ENCODE measurements at places on chromosomes 11 and 22.

GRCh38 chr11:86181379-86181778 lies 63.2 kb upstream of the EED start:
- no peak for DNase-seq

GRCh38 chr11:102276783-102277182 lies 40.5 kb upstream of the BIRC3 start:
- no peak for DNase-seq

GRCh38 chr11:113876798-113877669 lies 1.7 kb upstream of the USP28 start:
- no peak for DNase-seq

- DNase-seq = no peak
Measured at GRCh38 chr11:128893578-128894285, 2.6 kb downstream of the KCNJ5 start.

DNA sequence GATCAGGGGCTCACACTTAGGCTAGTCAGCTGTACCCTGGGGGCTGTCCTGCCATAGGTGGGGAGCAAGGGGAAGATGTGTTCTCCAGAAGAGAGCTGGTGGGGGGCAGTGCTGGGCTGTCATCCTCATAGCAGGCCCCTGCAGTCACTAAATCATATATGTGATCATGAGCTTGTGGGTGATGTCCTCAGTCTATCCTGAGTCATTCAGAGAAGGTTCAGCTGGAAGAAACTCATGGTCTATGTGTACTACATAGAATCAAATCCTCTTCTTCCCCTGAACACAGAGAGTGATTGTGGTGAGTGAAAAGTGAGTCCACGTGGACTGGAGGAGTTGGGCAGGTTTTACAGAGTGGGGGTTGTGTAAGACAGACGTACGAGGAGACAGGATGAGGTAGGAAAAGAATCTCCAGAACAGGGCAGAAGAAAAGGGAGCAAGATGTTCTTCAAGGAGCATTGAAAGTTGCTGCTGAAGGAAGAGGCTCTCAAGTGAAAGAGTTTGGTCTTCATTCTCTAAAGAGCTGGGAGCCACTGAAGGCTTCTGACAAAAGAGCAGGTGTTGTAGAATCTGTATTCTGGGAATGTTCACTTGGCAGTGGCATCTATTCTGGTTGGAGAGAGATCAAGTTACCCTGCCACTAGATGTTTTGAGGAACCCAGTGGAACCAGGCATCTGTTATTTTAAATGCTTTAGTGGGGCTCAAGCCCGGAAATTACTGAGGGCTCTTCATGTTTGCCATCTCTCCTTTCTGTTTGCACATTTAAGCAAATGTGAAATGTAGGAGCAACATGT lies 68.9 kb downstream of the C22orf31 start:
- no peak for DNase-seq
